ENCODE measurements at places on chromosomes 5 and 9.

DNA sequence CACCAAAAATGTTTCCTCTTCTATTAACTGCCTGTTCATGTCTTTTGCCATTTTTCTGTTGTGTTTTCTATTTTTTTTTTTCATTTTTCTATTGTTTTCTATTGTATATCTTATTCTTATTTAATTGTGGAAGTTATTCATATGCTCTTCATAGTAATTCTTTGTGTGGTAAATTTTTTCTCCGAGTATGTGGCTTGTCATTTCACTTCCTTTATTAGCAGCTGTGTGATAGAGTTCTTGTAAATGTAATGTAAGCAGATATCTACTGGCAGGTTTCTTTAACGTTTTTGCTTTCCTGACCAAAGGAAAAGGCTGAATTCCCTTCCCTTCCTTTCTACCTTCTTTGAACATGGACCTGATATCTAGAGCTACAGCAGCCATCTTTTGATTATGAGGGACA, 5.8 kb upstream of the PLPP1 start:
- DNase-seq = no peak

DNA sequence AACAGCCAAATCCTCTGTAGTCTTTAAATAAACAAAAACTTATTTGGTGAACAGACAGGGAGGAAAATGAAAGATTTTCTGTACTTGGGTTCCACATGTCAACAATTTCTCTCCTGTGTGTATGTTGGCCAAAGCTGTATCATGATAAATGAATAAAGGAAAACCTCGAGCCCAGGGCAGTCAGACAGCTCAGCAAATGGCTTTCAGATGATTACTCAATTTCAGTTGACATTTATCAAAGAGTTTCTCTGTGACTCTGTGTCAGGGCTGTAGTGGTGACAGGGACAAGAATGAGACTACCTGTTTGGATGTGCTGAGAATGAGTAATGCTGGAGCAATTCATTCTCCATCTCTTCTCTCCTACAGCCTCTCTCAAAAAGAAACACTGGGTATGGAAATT, 45.7 kb upstream of the PTGS1 start:
- no peak for DNase-seq

DNA sequence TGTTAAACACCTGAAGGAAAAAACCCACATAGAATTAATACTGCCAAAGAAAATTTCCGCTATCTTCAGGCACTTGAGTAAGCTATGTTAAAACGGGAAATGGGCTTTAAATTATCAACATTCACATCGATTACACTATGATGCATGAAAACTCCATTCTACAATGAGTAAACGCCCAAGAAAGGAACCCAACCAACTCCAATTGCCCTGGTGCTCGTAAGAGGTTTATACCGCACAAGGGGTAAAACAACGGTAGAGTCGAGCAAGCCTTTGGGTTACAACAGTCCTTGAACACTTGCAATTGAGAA, 1.0 kb downstream of the AGTPBP1 start:
- DNase-seq = peak; percentile 50

GRCh38 chr9:81397481-81398381, 291.6 kb downstream of the TLE1 start:
- no peak for DNase-seq

DNA sequence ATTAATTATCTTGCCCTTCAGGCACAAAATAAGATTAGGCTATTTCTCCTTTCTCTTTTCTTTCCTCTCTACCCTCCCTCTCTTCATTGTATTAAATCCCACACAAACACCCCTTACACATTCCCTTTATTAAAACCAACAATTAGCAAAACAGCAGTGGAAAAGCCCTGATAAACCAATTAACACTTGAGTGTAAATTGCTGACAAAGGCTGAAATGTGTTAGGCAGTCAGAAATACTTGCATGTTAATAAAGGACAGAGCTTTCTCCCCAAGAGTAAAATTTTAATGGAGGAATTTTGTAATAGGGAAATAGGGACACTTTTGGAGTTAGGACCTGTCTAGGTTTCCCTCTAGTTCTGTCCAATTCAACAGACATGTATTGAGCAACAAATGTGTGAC, 370.9 kb downstream of the MRPS30 start:
- DNase-seq = no peak

All from NCI-H526 (cell line).